ENCODE measurements at places on chromosomes 2 and 18. TPM values are rescaled to one million over a fixed set of nuclear protein-coding genes. Genes with fewer than 3 reads are reported as not detected.

The GAL3ST2 gene
- total RNA-seq: 1.7 TPM

The NOSTRIN gene
- 0.35 TPM for total RNA-seq

The BUB1 gene
- total RNA-seq: 87.3 TPM

The SPDYA gene
- total RNA-seq: not detected

The UNC80 gene
- total RNA-seq: not detected

The RESP18 gene
- not detected for total RNA-seq

The SH3RF3 gene
- 0.82 TPM for total RNA-seq

The NEB gene
- not detected for total RNA-seq

The PRSS56 gene
- total RNA-seq: not detected

The LPIN2 gene
- 29.3 TPM for total RNA-seq

The TUBA3E gene
- total RNA-seq: not detected

The RPRM gene
- not detected for total RNA-seq

The FOXI3 gene
- not detected for total RNA-seq

The XIRP2 gene
- total RNA-seq: 0.10 TPM

The PID1 gene
- 55.1 TPM for total RNA-seq

The UGT1A3 gene
- not detected for total RNA-seq

The CAVIN2 gene
- 44.0 TPM for total RNA-seq

The MZT2A gene
- total RNA-seq: 245 TPM

The LONRF2 gene
- 1.4 TPM for total RNA-seq

The FSHR gene
- not detected for total RNA-seq

The NRP2 gene
- total RNA-seq: not detected

The TCF7L1 gene
- 0.46 TPM for total RNA-seq

The SMYD1 gene
- total RNA-seq: not detected

The YWHAQ gene
- total RNA-seq: 683 TPM

The SLC20A1 gene
- total RNA-seq: 117 TPM

The POTEC gene
- not detected for total RNA-seq

The NAT8 gene
- not detected for total RNA-seq

The DSC1 gene
- not detected for total RNA-seq

The C2orf66 gene
- total RNA-seq: not detected

The CNGA3 gene
- total RNA-seq: not detected

The DSEL gene
- 6.2 TPM for total RNA-seq

The PLB1 gene
- not detected for total RNA-seq

The IL36A gene
- not detected for total RNA-seq

The LCT gene
- total RNA-seq: not detected

The LRRTM1 gene
- total RNA-seq: not detected

The CAMKMT gene
- total RNA-seq: 1.3 TPM

The SERPINB10 gene
- not detected for total RNA-seq

The CPLX4 gene
- total RNA-seq: not detected

The VWC2L gene
- not detected for total RNA-seq

The RNF152 gene
- 0.99 TPM for total RNA-seq

The SKOR2 gene
- not detected for total RNA-seq

The REL gene
- 3.1 TPM for total RNA-seq

The SULT1C2 gene
- not detected for total RNA-seq

The SLC4A5 gene
- not detected for total RNA-seq

The CHRNA1 gene
- not detected for total RNA-seq

The OBSL1 gene
- 37.6 TPM for total RNA-seq

The NUP35 gene
- total RNA-seq: 25.7 TPM

The NFU1 gene
- total RNA-seq: 49.4 TPM

The GPR55 gene
- total RNA-seq: not detected

The SLC8A1 gene
- 11.1 TPM for total RNA-seq
